ENCODE measurements at places on chromosomes 3 and 15. TPM values are rescaled to one million over a fixed set of nuclear protein-coding genes. Genes with fewer than 3 reads are reported as not detected.

GRCh38 chr3:150082898-150083654, 112.4 kb upstream of the PFN2 start:
- no peak for DNase-seq

GRCh38 chr3:42014921-42015533, 53.1 kb upstream of the ULK4 start:
- no peak for DNase-seq

SLC28A1 gene
- total RNA-seq = 0.22 TPM

NMB gene
- total RNA-seq = 86.4 TPM

DNA sequence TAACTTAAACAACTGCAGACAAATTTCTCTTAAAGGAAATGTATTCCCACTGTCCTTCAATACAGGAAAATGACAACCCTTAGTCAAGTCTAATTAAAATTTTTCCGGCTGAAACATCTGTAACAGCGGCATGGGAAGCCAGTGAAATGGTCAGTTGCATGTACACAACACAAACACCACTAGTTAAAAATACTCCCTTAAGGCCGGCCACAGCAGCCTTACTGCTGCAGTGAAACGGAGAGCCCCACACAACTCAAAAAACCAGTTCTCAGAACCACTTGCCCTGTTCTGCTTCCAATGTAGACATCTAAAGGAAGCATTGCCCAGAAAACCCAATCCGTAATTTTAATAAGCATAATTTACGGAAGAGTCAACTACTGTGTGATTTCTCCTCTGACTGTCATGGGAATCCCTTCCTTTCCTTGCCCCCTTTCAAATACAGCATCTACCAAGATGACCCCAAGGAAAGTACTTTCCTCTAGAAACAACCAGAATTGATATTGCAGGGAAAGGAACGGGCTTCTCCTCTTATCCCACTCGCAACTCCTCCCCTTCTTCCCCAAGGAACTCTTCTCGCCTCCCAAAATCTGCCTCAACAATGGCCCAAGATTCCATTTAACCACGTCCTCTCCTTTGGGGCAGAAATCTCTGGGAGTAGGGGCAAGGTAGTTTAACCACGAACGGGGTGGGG, 1.6 kb downstream of the FBN1 start:
- DNase-seq = no peak

Data from tibial nerve (tissue), 4 donors.